ENCODE measurements at places on chromosomes 7 and 10.

DNA sequence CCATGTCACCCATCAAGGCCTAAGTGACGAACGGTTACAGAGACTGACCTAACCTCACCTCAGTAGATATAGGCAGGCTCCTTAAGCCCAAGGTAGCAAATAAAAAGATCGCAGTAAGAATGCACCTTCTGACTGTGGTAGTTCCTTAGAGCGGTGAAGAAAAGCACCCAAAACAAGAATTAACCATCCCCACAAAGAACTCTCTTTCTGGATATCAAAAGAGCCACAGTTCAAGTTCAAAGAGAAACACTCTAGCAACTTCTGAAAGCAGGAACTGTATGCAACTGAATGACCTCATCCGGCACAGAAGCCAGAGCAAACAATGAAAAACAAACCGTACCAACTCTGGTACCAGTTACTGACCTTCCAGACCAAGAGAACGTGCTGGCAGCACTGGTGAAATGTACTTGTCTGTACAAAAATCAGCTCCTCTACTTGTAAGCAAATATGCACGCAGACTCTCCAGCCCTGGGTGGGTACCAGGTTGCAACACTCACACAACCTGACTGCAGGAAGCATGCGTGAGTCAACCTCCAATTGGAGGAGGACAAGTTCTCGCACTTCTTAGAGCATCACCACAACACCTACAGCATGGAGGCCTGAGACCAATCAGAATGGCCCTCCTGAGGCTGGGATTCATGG lies 202.7 kb downstream of the FAM107B start:
- DNase-seq = no peak

- DNase-seq = no peak
These were observed 11.2 kb downstream of the RBM20 start for GRCh38 chr10:110655320-110655719.

- DNase-seq = no peak
These were observed 5.8 kb downstream of the SYNPO2L start for GRCh38 chr10:73649876-73650536.

GRCh38 chr7:130152493-130153210 lies 52.6 kb downstream of the TMEM209 start:
- DNase-seq = no peak

DNA sequence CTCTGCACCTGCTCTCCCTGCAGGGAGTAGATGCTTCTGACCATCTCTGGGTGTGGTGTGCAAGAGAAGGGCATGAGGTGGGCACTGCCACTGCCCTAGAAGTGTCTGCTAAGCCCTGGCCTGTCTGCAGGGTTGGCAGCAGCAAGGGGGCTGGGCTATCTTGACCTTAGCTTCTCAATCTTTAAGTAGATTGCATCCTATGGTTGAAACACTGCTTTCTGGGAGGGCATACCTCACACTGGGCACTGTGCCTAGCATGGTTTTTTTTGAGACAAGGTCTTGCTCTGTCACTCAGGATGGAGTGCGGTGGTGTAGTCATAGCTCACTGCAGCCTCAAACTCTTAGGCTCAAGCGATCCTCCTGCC lies 54.9 kb downstream of the CLIP2 start:
- DNase-seq = no peak

- no peak for DNase-seq
These were observed 8.6 kb upstream of the WBP1L start for GRCh38 chr10:102735065-102735562.

DNA sequence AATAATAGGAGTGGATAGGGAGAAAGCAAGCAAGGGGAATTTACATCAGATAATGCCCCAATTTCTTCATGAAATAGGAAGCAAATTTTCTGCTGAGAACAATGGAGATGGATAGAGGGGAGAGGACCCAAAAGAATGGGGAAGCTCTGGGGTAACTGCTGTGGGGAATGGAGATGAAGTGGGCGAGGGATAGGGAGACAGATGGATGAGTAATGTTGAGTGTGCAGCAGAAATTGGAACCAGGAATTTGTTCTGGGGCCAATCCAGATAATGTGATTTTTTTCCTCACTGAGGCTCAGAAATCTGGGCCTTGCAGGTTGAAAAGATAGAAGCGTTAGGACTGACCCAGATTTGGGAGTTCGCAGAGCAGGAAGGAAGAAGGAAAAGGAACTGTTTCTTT lies 24.5 kb upstream of the MRC1 start:
- DNase-seq = no peak

DNA sequence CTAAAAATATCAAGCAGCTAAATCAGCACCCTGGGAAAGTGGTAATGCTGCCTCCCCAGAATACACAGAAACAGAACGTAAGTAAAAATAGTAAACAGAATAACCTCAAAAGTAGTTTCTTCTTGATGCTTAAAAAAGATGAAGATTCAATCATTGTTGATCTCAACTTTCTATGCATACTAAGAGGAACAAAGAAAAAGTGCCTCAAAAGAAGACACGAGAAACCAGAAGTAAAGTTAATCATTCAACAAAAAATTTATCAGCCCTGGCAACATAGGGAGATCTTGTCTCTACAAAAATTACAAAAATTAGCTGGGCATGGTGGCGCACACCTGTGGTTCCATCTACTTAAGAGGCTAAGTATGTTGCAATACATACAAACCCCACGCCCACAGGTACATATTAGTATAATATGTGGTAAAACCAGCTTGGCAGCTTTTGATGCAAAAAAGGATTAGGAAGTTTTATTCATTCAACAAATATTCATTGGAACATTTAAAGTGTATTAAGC lies 153.7 kb downstream of the NRBF2 start:
- no peak for DNase-seq

- no peak for DNase-seq
These were observed 755 bp downstream of the TOMM7 start for GRCh38 chr7:22821702-22822485.

DNA sequence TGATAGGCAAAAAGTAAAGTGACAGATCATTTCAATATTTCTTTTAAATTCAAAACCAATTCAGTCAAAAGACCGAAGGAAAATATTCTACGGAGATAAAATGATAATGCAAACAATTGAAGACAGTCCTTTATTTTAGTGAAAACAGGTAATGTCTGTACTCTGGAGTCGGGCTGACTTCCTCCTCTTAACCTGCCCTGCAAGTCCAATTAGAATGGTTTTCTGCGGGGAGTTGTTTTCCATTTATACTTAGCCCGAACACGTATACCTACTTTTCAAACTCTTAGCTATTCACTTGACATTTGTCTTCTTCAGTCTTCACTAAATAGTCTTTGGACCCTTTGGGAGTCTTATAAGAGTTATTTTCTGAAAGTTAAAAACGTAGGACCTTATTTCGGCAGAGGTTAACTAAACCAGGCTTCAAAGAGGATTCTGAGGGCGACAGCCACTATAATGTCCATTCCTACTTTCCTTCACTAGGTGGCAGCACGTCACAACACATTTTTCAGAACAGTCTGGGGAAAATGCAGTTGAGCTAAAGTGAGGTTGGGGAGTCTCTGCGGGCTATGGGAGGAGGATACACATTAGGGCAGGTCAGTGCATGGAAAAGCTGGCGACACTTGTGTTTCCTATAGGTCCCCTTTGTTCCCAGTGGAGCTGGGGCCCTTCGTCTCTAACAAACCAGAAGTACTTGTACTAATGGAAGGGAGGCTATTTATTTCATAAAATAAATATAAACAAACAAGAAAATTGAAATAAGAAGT lies 472.0 kb downstream of the KCNMA1 start:
- peak; percentile 2 for DNase-seq

- DNase-seq = no peak
These were observed 56.7 kb upstream of the GTF2IRD1 start for GRCh38 chr7:74396993-74397392.

GRCh38 chr7:35905555-35905954 lies 104.7 kb downstream of the SEPTIN7 start:
- no peak for DNase-seq

GRCh38 chr7:149669121-149669818 lies 104.1 kb downstream of the ZNF467 start:
- DNase-seq = no peak

- DNase-seq = no peak
These were observed 15.9 kb downstream of the PRKG1 start for GRCh38 chr10:51090190-51090589.

DNA sequence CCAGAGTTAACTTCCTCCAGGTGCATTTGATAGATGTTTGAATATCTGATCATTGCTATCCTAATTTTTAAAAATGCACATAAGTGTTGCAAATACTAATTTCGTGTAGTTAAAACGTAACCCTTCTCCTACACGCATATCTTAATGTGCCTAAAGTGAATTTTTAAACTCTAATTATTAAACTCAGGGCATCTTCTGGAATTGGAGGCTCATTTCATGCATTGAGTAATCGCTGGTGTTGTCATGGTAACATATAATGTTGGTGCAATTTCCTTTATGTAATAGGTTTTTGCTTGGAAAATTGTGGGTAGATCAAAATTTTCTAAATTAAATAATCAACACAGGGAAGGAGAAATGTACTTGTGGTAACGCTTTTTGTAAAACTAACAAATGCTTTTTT lies 56.2 kb downstream of the ARMC3 start:
- no peak for DNase-seq

- DNase-seq = no peak
These were observed 7.8 kb upstream of the OPN4 start for GRCh38 chr10:86646532-86646931.

DNA sequence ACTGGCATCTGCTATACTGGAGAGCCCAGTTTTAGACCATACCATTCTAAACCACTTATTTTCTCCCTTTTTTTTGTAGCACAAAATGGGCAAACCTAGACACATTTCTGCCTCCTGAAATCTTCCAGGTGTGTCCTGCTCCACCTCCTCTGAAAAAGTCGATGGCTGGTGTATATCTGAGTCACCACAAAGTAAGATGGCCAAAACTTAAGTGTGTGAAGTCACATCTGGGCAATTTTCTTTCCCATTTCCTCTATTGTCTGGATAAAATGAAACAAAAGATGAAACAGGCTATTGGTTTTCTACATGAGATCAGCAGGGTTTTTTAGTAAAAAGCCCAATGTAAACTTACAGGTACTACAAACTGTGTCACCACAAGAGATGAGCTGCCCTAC lies 65.5 kb downstream of the OSBPL3 start:
- DNase-seq = no peak

DNA sequence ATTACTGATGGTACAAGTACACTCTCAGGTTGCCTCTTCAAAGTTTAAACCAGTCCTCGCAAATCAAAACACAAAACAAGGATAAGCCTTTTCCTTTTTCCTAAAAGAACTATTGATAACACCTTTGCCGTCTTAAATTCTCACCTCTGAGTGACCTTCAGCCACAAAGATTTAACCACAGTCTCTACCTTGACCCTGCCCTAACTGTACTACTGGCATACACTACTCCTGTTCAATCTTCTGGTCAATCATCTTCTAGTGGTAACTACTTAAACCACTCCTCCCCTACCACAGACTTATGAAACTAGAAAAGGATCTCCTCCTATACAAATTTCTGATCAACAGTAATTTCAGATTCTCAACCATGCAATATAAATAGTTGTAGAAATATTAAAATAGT lies 15.1 kb downstream of the UPF2 start:
- DNase-seq = no peak

GRCh38 chr10:28160866-28161405 lies 141.9 kb downstream of the MPP7 start:
- DNase-seq = no peak

DNA sequence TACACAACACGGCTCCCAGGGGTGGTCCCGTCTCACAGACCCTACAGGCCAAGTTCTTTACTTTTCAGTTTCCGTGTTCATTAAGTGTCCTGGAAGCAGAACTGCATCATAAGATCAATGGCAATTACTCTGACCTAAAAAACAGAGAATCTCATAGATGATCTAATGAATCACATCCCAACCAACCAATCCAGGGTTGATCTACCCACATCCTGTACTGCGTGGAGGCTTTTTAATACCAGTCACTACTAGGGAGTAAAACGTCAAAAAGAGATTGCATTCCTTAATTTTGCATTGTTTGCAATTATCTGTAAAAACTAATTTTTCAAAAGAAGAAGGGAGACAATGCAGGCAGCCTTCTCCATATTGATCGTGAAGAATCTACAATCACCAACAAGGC lies 72.6 kb downstream of the PARD3 start:
- DNase-seq = no peak

DNA sequence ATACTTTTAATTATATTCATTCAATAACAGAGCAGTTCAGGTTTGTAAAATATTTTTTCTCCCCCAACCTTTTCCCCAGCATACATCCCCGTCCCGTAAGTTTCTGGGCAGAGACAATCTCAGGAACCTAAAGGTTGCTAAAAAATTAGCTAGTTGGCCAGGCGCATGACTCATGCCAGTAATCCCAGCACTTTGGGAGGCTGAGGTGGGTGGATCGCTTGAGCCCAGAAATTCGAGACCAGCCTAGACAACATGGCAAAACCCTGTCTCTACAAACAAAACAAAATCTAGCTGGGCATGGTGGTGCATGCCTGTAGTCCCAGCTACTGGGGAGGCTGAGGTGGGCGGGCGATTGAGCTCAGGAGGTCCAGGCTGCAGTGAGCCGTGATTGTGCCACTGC lies 40.2 kb downstream of the TCF7L2 start:
- DNase-seq = no peak

GRCh38 chr10:76436981-76437380 lies 1005.6 kb downstream of the LRMDA start:
- DNase-seq = no peak

GRCh38 chr10:103549349-103549685 lies 55.8 kb downstream of the NEURL1 start:
- DNase-seq = no peak

- DNase-seq = no peak
These were observed 273.3 kb downstream of the PTEN start for GRCh38 chr10:88136712-88137111.

- DNase-seq = no peak
These were observed 204.0 kb upstream of the CELF2 start for GRCh38 chr10:10813656-10814055.

GRCh38 chr7:24920451-24921361 lies 59.3 kb downstream of the OSBPL3 start:
- DNase-seq = no peak

GRCh38 chr7:32259931-32260596 lies 189.9 kb upstream of the PDE1C start:
- DNase-seq = no peak

GRCh38 chr7:30702200-30702599 lies 19.9 kb upstream of the CRHR2 start:
- no peak for DNase-seq

DNA sequence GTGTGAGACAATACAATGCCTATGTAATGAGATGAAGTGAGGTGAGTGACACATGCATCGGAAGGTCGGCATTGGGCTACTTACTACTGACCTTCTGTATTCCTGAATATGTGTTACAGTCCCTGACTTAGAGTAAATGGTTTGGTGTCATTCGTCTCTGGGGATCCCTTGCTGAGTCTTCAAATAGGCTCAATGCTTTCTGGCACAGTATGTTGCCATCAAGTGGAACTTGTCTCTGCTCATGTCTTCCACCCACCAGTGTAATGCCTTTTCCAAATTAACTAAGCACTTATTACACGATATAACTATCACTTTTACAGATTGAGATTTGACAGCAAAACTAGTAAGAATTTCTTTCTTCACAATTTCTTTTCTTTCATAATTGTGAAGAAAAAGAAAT lies 10.9 kb downstream of the CUL2 start:
- no peak for DNase-seq
